ENCODE measurements at places on chromosomes 4 and X.

- no peak for DNase-seq
These were observed 30.4 kb downstream of the NHS start for GRCh38 chrX:17405225-17405969.

DNA sequence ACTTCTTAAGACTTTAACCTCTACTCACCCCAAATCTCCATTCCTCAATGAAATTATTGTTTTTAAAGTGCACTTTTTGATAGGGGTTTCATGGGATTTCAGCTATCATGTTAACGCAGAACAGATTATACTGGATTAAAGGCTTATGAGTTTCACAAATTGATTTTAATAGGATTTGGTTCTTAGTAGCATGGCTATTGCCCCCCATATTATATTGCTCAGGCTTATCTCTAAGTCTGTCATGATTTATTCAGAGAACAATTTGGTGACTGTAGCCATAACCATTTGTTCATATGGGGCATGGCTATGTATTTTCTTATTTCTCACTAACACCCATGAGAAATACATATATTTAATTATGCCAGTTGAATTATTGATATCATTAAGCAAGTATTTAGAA, 57.0 kb downstream of the MND1 start:
- no peak for DNase-seq

GRCh38 chr4:124884316-124884715, 171.8 kb upstream of the ANKRD50 start:
- DNase-seq = no peak

DNA sequence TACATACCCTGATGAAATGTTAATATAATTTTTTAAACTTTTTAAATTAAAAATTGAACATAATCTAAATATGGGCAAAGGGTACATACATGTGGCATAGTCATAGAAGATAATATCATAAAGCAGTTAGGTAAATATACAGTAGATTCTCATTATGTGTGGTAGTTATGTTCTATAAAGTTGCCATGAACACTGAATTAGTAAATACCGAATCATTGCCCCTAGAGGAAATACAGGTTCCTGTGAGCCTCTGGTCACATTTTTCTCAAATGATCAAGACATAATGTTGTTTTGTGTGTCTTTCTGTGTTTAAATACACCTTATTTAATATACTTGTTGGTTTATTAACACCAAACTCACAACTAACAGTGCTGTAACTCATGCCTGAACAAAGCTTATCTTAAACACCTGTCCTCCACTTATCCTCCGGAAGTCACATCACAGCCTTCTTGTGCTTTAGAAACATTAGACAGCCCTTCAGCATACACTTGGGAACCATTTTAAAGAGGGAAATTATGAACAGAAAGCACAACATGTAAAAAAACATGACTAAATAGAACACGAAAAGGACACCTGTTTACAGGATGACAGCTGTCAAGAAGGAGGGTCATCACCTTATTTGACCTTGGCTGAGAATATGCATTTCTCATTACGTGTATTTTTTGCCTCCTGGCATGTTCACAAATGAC, 169.4 kb upstream of the NAP1L5 start:
- no peak for DNase-seq

DNA sequence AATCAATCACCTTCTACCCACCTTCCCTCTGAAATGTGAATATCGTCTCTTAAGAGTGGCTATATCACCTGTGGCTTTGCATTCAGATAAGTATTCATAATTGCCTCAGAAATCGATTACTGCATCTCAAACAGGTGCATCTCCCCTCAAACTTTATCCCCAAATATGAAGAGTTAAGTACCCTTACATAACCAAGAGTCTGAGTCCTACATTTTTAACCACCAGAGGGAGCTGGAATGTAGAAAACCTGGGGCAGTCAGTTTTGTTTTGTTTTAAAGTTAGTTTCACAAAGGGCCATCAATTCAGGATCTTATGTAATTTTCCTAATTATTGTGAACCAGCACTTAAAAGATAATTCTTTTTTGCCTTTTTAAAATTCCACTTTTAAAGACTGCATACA, 5.7 kb downstream of the TCEANC start:
- no peak for DNase-seq

DNA sequence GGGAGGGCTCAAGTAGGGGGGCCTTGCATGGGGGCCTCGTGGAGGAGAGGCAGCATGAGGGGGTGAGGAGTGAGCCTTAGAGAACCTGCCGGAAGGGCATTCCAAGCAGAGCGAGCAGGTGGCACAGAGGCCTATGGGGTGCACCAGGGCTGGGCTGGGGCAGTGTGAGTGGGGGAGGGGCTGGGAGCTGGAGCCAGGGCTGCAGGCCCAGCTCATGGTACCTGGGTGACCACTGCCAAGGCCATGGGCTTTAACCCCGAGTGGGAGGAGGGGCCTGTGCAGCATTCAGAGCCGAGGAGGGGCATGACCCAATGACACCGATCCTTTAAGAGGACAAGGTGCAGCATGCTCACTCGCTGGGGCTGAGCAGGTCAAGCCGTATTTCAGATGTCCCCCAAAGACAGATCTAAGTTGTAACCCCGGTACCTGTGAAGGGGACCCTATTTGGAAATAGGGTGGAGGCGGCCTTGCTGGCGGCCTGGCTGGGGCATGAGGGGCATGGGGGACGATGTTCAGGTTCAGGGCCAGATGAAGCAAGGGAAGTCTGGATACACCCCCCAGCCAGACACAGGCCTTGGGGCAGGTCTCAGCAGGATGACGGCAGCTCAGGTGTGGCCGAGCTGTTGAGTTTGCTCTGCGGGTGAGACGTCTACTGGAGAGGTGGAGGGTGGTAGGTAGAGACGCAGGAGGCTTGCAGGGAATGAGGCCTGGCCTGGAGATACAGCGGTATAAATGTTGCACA, 137.0 kb downstream of the CPZ start:
- peak; percentile 57 for DNase-seq

GRCh38 chr4:77413766-77414165, 191.9 kb upstream of the CXCL13 start:
- no peak for DNase-seq

GRCh38 chr4:142480244-142480643, 365.9 kb downstream of the INPP4B start:
- DNase-seq = no peak

GRCh38 chrX:104118765-104119164, 6.4 kb downstream of the ZCCHC18 start:
- DNase-seq = no peak

DNA sequence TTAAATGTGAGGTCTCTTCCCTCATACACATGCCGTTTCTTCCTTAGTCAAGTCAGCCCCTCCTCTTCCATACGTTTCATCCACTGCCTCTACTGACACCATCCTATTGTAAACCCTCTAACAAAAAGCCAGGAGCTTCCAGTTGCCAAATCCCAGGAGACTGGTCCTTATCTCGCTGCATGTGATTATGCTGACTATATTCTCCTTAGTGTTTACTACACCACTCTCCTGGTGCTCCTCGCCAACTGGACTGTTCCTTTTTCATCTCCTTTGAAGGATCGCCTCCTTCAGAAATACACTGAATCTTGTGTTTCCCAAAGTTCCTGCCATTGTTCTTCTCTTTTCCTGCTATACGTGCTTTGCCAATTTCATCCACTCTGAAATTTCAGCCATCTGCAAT, 27.7 kb downstream of the MAML3 start:
- DNase-seq = no peak

All from coronary artery (tissue), 2 donors.